Kasumi-1 (cell line): ENCODE measurements at places on chromosomes 12 and 14.

DNA sequence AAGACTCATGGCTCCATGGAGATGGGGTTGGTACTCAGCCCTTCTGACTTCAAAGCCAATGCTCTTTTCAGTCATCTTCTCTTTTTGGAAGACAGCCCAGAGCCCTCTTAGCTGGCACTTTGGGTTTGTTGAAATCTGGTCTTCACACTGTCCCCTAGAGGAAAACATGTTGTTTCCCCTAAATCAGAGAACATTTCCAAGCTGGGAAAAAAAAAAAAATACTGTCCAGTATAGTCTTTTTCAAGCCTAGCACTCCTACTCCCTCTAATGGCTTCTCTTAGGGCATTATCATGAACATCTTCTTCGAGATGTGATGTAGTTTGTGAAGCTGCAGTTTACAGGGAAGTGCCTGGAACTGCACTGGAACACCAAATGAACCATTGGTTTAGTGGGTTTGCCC, 3.0 kb upstream of the ZC3H14 start:
- DNase-seq: peak; percentile 62

GRCh38 chr14:95211721-95212504, 54.6 kb upstream of the DICER1 start:
- DNase-seq: no peak

- DNase-seq: peak; percentile 68
Observed at GRCh38 chr12:45260104-45260815, 44.4 kb downstream of the ANO6 start.

DNA sequence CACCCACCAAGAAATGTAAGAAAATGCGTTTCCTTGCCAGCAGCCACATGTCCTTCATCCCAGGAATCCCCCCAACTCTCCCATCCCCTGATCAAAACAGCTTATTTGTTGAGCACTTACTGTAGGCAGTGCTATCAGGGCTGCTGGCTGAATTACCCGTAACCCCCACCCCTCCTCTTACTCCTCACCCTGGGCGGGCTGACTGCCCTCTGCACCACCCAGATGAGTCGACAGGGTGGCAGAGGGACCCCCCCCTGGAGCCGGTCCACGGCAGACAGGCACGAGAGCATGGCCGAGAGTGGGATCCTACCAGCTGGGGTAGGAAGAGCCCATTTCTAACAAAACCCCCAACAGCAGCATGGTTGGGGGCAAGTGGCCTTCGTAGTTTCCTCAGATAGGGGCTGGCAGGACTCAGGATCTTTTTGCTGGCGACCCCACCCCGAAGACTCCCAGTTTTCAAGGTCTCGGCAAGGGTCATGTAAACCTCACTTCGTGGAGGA, 1.1 kb upstream of the RHOF start:
- no peak for DNase-seq

DNA sequence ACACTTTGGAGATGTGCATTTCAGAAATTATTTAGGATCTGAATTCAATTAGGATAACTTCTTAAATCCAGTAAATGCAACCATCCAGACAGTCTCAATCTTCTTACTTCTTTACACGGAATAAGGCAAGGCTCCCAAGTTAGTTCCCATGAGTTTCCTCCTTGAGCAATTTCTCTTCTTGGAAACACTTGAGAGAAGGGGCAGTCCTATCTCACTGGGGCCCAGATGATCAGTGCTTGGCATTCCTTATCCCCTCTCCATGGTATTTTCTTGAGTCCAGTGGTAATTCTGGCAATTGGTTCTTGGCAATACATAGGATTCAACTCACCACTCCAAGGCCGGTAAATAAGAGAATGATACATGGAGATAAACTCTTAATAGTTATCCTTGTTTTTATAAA, 87.1 kb upstream of the PTHLH start:
- DNase-seq: no peak

GRCh38 chr14:60349663-60350365, 100.8 kb downstream of the PPM1A start:
- DNase-seq: peak; percentile 56

DNA sequence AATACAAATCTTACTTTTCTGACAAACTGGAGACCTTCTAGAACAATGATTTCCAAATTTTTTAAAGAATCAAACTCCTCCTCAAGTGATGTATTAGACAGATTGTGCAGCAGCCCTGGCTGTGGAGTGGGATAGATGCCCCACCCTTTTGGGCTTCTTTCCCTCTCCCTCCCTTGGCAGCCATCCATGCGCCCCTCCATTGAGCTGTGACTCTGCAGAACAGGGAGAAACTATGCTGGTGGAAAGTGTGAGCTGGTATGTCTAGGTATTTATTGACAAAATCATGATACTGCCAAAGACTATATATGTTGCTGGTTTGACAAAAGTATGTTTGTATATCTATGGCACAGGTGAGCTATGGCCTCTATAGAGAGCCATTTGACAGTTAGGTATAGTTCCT, 138.5 kb downstream of the KTN1 start:
- no peak for DNase-seq

GRCh38 chr12:85006206-85006605, 29.9 kb downstream of the TSPAN19 start:
- no peak for DNase-seq

DNA sequence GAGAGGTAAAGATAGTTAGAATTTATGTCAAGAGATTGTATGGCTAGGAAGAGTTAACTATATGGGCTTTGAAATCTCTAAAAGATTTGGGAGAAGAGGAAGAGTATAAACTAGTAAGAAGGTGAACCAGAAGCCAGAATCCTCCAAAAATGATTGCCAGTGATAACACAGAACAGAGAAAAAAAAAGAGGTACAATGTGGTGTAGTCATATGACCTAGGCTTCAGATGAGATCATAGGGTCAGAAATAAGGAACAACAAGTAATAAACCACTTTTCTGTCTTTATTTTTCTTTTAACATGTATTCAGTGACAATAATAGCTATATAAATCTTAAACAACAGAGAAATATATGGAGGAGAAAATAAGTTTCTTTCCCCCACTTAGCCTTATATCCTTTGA, 2.0 kb upstream of the NECAP1 start:
- no peak for DNase-seq

- no peak for DNase-seq
Observed at GRCh38 chr12:28425526-28425925, 235.3 kb downstream of the CCDC91 start.

DNA sequence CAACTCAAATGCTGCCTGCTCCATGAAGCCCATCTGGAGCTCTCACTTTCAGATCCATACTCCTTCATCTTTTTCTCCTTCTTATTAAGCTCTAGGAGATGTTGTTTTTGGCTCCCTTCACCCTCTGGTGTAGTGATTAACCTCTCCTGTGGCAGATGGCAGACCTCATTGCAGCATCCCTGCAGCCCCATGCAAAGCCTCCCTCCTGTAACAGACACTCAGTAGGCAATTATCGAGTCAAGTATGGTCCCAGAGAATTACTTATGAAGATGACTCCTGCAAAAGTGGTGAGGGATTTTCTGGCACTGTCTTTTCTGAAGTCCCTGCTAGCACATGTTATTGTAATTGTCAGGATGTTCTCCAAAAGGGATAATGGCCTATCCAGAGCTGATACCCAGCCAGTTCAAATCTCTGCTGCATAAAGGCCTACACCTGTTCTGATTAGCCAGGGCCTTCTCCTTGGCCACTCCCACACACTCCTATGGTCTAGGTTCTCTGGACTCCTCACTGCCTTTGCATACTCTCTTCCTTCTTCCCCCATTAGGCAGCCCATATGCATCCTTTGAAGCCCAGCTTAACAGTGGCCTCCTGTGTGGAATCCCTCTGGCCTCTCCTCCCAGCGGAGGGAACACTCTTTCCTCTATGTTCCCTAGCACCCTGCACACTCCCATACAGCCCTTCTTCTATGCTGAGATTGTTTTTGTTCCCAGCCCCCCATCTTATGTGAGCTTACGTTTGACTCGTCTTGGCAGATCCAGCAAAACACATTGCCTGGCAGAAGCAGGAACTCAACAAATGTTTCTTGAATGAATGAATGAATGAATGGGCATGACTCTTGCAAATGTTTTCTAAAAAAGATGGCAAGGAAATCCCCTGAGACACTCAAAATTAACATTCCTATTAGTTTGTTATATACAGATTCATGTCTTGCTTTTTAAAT, 43.9 kb upstream of the MDM1 start:
- DNase-seq: no peak

DNA sequence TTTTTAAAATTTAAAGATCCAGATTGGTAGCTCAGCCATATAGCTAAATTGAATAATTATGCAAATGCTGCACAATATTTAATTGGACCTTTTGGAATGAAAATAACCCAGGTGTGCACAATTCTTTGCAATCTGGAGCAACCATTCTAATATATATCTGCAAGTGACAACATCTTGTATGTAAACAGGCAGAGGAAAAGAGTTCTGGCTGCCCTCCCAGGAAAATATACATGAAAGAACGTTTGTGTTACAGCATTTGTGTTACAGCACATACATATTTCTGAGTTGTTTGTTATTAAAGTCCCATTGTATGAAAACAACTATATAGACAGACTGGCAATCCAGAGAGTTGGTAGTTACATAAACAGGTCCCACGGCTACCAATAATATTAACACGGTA, 377.5 kb downstream of the DIO2 start:
- DNase-seq: no peak

- no peak for DNase-seq
Observed at GRCh38 chr14:20980906-20981305, 8.9 kb upstream of the METTL17 start.

DNA sequence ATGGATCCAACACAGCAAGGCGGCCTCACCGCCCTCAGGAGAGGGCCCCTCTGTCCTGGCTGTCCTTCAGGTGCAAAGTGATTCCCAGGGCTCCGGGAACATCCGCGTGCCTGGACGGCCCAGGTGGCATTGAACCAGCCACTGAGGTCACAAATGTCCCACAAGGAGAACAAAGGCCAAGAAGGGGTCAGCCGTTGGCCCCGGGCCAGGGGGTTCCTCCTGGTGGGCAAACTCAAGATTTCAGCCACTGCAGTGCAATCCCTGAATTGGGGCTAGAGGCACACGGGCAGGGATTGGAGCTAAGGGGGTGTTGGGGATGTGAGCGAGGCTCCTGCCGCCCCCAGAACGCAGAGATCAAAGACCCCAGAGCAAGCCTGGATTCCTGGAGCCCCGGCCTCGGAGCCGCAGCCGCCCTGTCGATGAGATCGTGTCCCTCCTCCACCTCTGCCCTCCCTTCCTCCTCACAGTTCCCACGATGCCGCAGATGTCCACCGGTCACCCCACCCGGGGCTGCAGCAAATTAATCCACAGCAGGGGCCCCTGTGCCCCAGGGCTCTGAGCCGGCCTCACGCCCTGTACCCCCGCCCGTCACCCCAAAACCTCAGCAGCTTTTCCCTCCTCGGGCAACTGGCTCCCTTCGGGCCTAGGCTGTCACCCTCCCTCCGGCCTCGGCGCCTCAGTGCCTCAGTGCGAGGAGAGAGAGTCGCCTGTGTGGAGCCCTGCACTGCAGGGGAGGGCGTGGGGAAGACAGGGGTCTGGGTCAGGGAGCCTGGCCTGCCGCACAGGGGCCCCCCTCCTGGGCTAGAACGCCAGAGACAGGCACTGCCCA, 56.7 kb upstream of the GALNT9 start:
- no peak for DNase-seq

DNA sequence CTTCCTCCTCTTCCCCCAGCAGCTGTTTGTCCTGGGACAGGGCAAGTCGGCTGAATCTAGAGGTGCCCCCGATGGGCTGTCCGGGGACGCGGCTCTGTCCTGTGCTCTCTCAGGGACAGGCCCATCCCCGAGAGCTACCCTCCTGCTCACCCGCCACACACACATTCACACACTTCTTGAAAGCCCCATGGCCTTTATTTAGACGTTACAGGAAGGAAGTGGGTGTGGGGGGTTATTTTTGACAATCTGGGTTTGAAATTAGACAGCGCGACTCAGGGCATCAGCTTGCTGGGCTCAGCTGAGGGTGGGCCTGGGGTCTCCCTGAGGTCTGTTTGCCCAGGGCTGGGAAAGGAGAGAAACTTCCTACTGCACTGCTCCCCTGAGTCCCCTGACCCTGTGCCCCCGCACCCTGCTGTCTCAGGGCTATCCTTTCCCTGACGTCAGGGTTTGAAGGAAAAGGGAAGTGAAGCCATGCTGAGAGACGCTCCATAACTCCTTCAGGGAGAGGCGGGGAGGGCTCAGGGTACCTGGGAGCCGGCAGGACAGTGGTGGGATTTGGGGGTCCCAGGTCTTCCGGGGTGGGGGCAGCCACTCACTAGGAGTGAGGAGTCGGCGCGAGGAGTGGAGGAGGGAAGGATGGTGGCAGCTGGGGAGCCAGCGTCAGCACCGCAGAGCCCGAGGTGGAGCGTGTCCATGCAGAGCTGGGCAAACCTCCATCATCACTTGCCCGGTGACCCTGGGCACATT, 8.1 kb downstream of the PTPN6 start:
- DNase-seq: peak; percentile 59

- no peak for DNase-seq
Observed at GRCh38 chr14:61615743-61616523, 79.4 kb upstream of the HIF1A start.

GRCh38 chr14:104689109-104689880, at the start of gene INF2:
INF2 (plus strand) TSS chr14:104689618; CDS start chr14:104701366, 11,748 bp downstream.
- peak; percentile 13 for DNase-seq

DNA sequence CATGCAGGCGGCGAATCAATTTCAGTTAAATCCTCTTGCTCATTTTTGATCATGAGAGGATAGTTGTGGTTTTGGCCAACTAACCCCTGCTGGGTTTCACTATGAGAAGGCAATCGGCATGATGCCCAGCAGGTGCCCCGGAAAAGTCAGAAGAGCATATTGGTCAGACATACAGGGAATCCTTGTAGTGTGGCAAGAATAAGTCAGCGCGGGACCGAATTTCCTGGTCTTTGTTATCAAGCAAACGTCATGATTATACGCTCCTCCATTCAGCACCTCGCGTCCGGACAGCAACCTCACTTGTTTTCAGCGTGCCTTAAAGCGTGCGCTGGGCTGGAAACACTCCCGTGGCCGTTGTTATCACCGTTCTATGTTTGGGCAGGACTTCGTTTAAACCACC, 1.8 kb downstream of the TBC1D30 start:
- DNase-seq: peak; percentile 39

DNA sequence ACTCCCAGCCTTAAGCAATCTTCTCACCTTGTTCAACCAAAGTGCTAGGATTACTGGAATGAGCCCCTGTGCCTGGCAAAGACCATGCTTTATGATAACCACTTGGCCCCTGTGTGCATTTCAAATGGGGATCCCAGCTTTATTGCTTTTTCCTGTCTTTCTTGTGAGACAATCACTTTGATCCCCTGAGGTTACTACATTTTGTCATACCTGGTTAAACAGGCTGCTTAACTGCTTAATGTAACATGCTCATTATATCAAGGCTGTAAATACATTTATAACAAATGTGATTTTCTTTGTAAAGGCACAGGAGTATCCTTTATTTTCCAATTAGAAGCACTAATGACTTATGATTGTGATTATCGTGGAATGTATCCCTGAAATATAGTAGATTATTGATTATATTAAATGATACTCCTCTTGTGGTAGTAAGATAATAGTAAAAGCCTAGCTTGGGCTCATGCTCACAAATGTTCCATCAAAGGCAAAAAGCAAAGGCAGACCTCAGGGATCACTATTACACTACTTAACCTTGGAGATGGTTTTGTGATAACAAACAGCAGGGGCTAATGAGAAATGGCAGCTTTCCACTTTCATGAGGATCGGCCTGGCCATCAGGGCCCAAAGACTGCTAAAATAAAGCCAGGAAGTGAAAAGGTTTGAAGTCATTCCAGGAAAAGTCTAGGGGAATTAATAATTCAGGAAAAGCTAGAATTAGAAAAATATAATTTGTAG, 290.8 kb upstream of the MDGA2 start:
- DNase-seq: no peak
